Activated CD4-positive, alpha-beta T cell treated with anti-CD3 and anti-CD28 coated beads, Interleukin-2, amount 50 U/mL, for 24 hours (primary cell): ENCODE measurements at places on chromosomes 3 and 15.

DNA sequence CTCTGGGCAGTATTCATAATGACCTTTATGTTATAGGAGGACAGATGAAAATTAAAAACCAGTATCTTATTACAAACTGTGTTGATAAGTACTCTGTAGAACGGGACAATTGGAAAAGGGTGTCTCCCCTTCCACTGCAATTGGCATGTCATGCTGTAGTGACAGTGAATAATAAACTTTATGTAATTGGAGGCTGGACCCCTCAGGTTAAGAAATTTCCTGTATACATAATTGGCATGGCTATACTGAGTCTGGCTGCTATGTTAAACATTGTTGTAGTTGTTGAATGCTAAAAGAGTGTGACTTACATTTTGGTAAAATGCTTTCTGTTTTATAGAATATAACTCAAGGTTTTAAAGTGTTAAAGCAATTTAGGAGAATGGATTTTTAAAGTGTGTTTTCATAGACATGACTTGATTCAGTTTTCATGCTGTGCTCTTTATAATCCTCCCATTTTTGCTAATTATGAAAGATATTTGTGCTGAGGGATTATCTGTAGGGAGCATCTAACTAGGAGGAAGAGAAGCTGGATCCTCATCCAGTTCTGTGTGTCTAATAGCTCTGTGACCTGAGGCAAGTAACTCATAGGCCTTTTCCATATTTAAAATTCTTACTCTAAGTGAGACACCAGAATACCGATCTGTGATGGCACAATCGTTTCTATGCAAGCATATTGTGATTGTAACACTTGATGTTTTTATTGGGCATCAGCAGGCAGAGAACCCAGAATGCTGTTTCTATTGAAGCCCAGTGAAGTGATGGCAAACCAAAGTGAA is 13.0 kb downstream of the KBTBD12 start:
- no peak for DNase-seq

- DNase-seq, result no peak
Observed at GRCh38 chr3:59310736-59311135, 260.9 kb upstream of the CFAP20DC start.

GRCh38 chr3:66372681-66373350 is 128.0 kb downstream of the LRIG1 start:
- DNase-seq, result no peak

GRCh38 chr3:107271787-107272387 is 105.4 kb upstream of the CCDC54 start:
- DNase-seq, result no peak

GRCh38 chr15:51403072-51403878 is 61.8 kb downstream of the GLDN start:
- no peak for DNase-seq

DNA sequence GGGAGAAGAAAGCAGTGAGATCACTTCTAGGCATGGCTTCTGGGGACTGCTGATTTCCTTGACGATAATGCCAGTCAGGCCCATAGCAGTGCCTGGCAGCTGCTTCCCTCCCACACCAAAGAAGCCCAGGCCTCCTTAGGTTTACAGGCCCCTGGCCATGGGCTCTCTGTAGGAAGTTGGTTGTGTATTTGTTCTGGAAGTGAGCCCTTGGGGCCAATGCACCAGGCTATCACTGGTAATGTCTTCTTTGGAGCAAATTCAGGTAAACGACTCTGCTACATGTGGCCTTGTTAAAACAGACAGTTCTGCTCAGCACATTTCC is 89.3 kb downstream of the CCNL1 start:
- DNase-seq, result no peak

DNA sequence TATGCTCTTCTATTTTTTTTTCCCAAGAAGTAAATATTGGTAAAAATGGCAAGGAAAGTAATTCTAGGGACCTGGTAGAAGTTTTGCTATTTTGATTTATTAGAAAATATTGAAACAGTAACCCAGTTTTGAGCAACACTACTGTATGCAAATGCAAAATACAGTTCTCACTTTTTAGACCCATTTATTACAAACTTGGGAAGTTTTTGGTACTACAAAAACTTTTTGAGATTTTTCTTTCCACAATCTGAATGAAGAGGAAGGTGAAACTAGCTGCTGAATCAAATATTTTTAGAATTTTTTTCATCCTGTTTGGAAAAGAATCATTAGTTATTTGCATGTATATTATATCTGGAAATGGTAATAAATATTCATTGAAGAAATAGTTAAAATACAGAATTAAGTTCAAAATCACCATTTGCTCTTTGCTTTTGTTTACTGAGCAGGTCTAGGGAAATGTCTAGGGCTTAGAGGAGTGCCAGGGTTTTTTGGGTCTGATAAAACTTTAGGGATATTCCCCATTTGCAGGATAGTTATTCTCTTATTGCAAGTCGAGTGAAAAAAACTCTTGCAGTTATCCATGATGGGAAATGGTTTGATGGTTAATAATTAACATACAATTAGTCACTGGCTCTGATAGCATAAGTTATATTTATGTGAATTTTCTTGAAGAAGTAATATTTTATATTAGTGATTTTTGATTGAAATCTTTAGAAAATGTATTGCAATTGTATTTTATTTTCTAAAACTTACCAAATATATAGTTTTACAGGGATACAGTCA is 47.0 kb downstream of the TCF12 start:
- DNase-seq, result no peak
